ENCODE measurements at places on chromosomes 1 and 21. TPM values are rescaled to one million over a fixed set of nuclear protein-coding genes. Genes with fewer than 3 reads are reported as not detected.

RXRG gene
- total RNA-seq = not detected

FNDC5 gene
- total RNA-seq = 0.70 TPM

KAZN gene
- total RNA-seq = 30.8 TPM

GRCh38 chr1:62040450-62040849, 154.2 kb upstream of the L1TD1 start:
- no peak for DNase-seq

DNA sequence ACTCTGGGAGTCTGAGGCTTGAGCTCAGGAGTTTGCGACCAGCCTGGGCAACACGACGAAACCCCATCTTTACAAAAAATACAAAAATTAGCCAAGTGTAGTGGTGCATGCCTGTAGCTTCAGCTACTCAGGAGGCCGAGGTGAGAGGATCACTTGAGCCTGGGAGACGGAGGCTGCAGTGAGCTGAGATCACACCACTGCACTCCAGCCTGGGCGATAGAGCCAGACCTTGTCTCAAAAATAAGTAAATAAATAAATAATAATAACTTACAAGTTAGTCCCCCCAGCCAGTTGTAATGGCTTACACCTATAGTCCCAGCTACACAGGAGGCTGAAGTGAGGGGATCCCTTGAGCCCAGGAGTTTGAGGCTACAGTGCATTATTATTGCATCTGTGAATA, 21.7 kb upstream of the BTG2 start:
- no peak for DNase-seq

GRCh38 chr21:27545754-27546349, 579.0 kb upstream of the ADAMTS5 start:
- DNase-seq = no peak

- DNase-seq = no peak
Measured at GRCh38 chr1:56336982-56337381, 242.4 kb downstream of the PLPP3 start.

GRCh38 chr1:62139410-62139809, 55.2 kb upstream of the L1TD1 start:
- no peak for DNase-seq

DNA sequence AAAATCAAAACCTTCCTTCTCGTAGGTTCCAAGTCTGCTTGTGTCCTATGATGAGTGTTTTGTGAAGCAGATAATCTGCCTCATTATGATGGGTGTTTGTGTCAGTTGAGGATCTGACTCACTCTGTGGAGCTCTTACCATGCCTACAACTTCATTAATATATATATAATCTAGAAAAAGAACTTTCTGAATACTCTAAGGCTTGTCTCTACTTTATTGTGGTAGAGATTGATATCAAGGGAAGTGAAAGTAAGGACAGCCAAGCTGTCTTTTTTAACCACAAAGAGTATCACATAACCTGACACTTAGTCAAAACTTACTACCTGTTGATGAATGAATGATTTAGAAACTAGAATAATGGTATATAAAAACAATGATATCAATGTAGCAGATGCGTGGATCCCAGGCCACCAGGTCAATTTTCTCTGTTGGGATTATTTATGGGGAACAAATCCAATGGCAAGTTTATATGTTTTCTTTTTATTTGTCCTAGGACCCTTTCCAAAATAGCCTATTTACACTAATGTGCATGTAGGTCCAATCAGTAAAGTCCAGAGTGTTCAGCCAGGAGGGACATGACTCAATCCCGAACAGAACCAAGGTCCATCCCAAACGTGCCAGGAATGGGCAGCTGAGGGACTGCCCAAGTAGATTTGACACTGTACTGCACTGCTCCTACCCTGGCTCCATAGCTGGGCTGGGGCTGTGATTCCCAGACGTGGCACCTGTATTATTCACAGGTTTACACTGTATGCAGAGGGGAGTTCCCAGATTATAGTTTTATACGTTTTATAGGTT, 182.3 kb upstream of the GREM2 start:
- no peak for DNase-seq

DNA sequence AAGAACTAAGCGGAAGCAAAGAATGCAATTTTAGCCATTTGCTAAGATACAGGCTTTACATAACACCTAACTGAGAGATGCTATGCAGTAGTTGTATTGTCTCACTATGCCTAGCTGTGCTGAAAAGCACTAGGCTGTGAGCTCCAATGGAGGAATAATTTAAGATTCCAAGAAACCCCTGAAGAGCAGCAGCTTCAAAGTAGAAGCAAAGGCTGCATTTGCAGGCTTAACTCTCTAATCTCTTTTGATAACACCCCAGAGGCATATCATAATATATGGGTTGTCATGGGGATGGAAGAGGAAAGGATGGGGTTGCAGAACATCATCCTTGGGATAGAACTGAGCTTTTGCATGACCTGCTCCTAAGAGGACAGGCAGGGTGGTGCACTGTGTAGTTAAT, 102.0 kb downstream of the ERG start:
- no peak for DNase-seq

DNA sequence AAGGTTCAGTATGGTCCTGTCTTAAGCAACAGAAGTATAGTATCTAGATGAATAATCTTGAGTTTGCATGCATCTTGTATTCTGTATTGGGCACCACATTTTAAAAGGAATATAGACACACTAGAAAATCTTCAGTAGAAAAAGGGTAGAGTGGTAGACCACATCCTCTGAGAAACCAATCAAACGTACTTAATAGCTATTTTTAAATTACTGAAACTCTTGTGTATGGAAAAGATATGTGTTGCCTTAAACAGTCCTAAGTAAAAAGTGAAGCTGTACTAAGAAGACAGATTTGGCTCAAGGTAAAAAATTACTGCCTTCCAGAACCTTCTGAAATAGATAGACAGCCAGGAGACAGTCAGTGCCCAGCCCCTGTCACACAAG, 3.1 kb downstream of the CTXND2 start:
- no peak for DNase-seq

- no peak for DNase-seq
Measured at GRCh38 chr21:24976238-24976637, 631.0 kb downstream of the MRPL39 start.

GRCh38 chr1:204634260-204634910, 51.2 kb downstream of the LRRN2 start:
- no peak for DNase-seq

GRCh38 chr1:88730132-88730675, 46.1 kb downstream of the PKN2 start:
- DNase-seq = no peak

GRCh38 chr1:184930645-184931044, 43.7 kb downstream of the NIBAN1 start:
- DNase-seq = no peak

- DNase-seq = no peak
Measured at GRCh38 chr1:110210604-110211495, 736 bp downstream of the KCNC4 start.

DNA sequence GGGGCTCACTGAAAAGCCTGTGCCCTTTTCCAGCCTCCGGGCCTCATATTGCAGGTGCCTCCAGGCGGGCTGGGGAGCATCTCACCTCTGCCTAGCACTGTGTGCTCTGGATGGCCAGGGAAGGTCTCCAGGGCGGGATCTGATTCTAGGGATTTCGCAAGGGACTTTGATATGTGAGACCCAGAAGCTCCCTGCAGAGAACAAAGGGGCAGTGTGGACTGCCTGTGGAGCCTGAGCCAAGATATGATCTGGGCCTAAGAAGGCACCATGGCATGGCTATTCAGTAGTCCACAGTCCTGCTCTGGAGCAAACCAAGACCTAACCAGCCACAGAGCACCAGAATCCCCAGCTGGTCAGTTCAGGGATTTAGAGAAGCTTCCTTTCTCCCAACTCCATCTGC, 157.2 kb downstream of the ST6GALNAC5 start:
- no peak for DNase-seq

- DNase-seq = peak; percentile 57
Measured at GRCh38 chr1:212987702-212988322, 27.9 kb downstream of the ANGEL2 start.

- DNase-seq = no peak
Measured at GRCh38 chr1:247210062-247210375, 38.2 kb upstream of the ZNF124 start.

DNA sequence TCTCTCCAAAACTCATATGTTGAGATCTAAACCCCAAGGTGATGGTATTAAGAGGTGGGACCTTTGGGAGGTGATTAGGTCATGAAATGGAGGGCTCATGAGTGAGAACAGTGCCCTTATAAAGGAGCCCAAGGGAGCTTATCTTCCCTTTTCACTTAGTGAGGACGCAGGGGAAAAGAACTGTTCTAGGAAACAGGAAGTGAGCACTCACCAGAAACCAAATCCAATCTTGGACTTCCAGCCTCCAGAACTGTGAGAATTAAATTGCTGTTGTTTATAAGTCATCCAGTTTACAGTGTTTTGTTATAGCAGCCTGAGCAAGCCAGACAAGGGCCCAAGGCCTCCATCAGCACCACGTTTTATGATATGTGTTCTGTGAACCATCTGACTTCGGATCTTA, 60.3 kb upstream of the LRRC8D start:
- no peak for DNase-seq

All from renal cortical epithelial cell (primary cell).